ENCODE measurements at places on chromosomes 2 and 18. TPM values are rescaled to one million over a fixed set of nuclear protein-coding genes. Genes with fewer than 3 reads are reported as not detected.
A peak's percentile ranks its signal among the peaks of the same experiment; 100 is the strongest.

GRCh38 chr2:69454976-69455375 is 17.7 kb upstream of the NFU1 start:
- H3K27me3 ChIP-seq, result no peaks in the 10 kb centered on the region
- no peaks in the 10 kb centered on the region for H3K36me3 ChIP-seq
- no peak for DNase-seq
- no peak overlapping the region for H3K4me3 ChIP-seq
- H3K4me1 ChIP-seq, result no peaks in the 10 kb centered on the region

DNA sequence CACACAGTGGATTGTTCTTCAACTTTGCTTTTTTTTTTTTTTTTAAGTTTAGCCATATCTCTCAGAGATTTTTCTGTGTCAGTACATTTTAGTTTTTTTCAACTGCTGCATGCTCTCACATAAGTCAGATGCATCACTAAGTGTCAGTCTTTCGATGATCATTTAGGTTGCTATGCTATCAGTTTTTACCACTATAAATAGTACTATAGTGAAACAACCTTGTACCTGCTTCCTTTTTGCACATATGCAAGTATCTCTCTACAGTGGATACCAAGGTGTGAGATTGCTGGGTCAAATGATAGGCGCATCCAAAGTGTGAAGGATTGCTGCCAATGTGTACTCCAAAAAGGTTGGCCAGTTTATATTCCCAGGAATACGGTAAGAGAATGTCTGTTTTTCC is 33.5 kb upstream of the MAP4K3 start:
- no peaks in the 10 kb centered on the region for H3K4me1 ChIP-seq
- no peak overlapping the region for H3K27ac ChIP-seq
- no peak overlapping the region for H3K4me3 ChIP-seq
- no peaks in the 10 kb centered on the region for H3K36me3 ChIP-seq

CIB4 gene
- total RNA-seq, result not detected

GRCh38 chr18:48809365-48809764 is 141.4 kb downstream of the SMAD7 start:
- no peak overlapping the region for H3K27ac ChIP-seq
- H3K4me1 ChIP-seq, result peaks cover 36% of the 10 kb centered on the region
- no peak for DNase-seq
- no peak overlapping the region for H3K4me3 ChIP-seq
- H3K36me3 ChIP-seq, result no peaks in the 10 kb centered on the region
- H3K27me3 ChIP-seq, result no peaks in the 10 kb centered on the region

DNA sequence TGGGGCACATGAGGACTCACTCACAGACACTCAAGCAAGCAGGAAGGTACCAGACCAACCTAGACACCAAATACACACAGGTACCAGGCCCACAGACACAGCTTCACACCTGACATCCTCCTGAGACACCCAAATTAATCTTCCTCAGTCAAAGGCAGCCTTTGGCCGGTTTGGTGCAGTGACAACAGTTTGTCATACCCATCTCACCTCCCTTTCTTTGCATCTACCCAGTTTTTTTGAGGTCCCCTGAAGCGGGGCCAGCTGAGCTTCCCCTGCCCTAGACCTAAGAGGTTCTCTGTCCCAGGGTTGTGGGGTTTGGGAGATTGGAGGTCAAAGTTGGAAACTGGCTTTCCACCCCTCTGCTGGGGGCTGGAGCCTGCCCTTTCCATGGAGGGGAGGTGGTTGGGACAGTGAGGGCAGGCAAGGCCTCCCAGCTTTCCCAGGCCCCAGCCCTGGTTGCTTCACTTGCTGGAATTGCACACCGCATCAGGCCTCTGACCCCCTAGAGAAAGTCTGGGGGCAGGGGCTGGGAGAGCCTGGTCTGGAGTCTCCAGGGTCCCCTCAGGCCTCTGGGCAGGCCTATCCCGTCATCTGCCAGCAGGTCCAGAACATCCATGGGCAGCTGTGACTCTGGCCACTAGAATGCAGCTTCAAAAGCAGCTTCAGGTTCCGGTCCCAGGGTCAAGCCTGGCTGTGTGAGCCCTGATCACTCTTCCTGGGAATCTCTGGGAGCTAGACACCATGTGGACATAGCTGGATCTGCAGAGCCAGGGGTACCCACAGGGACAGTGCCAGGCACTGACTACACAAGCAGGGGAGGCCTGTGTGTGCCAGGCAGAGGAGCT is 12.5 kb upstream of the TEX261 start:
- H3K27ac ChIP-seq, result no peak overlapping the region
- no peak overlapping the region for H3K4me3 ChIP-seq
- DNase-seq, result no peak
- H3K36me3 ChIP-seq, result no peaks in the 10 kb centered on the region
- H3K27me3 ChIP-seq, result no peaks in the 10 kb centered on the region

GPR17 gene
- total RNA-seq, result not detected

ESPNL gene
- total RNA-seq, result not detected

DNA sequence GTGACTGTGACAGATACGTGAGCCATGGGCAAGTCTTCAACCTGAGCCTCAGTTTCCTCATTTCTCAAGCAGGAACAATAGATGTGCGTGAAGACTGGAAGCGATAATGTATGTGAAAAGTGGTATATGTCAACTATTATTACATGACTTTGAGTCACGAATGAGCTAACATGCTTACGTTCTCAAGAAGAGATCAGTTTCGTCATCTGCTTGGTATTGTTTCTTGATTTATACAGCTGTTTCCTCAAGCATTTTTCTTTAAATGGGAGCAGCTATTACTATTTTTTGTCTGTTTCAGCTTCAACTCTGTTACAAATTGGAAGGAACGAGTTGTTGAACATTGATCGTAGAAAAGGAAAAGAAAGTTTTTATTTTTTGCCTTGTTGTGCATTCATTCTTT is 48.5 kb upstream of the THOC1 start:
- H3K36me3 ChIP-seq, result no peaks in the 10 kb centered on the region
- no peak overlapping the region for H3K4me3 ChIP-seq
- no peaks in the 10 kb centered on the region for H3K27me3 ChIP-seq
- no peak for DNase-seq
- no peak overlapping the region for H3K27ac ChIP-seq

DNA sequence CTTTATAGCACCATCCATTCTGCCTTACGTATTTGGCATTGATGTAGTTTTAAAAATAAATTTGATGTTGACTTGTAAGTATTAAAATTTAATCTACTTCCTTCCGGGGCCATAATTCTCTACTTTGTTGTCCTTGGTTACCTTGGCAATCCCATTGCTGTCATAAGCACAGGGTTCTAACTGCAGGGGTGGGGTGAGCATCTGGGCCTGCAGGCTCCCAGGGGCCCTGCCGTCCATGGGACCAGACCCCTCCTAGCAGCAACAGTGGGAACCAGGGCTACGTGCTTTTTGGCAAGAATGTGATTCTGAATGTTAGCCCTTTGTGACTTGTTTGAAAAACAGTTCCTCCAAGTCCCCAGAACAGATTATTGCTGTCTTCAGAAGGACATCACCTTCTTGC is 4.9 kb downstream of the ASAP2 start:
- H3K27me3 ChIP-seq, result peaks cover 10% of the 10 kb centered on the region
- no peak overlapping the region for H3K4me3 ChIP-seq
- no peak overlapping the region for H3K27ac ChIP-seq
- H3K36me3 ChIP-seq, result no peaks in the 10 kb centered on the region

MYOM1 gene
- 5.8 TPM for total RNA-seq

RAPGEF4 gene
- total RNA-seq, result not detected

LRP1B gene
- total RNA-seq, result 0.05 TPM

FEV gene
- total RNA-seq, result not detected

DNA sequence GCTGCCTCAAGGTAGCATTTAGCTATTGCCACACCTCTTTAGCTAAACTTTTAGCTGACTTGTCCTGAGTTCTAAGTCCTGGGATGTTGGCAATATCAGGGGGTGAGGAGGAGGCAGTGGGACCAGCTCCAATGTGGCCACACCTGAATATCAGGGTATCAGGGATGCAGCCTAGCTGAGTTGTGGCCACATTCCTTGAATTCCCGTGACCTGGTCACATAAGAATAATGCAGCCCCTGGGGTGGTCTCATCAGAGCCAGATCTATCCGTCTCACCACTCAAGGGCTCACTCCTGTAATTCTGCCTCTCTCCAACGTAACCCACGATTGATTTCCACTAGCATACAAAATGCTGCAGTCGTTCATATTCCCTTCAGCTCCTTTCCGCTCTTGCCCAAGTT is 11.6 kb upstream of the TAF1B start:
- no peaks in the 10 kb centered on the region for H3K36me3 ChIP-seq
- no peak for DNase-seq
- H3K27ac ChIP-seq, result no peak overlapping the region
- no peak overlapping the region for H3K4me3 ChIP-seq
- H3K4me1 ChIP-seq, result no peaks in the 10 kb centered on the region

DNA sequence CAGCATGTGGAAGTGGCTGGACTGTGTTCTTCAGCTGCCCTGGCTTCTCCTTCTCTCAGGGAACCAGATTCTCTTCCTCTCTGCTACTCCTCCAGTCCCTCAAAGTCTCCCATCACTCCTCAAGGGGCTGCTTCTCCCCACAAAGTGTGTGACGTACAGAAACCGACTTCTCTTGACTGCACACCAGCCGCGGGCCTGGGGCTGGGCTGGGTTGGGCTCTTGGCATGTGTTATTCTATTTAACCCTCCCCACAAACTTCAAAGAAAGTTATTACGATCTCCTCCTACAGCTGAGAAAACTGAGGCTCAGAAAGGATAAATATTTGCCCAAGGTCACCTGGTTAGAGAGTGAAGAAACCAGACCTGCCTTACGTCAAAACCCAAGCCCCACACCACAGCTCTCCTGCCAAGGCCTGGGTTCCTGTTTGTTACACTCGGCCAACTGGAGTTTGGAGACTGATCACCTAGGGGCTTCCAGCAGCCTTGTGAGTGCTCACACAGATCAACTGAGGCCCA is 269.0 kb downstream of the TFCP2L1 start:
- DNase-seq, result no peak
- H3K4me1 ChIP-seq, result no peaks in the 10 kb centered on the region
- no peaks in the 10 kb centered on the region for H3K36me3 ChIP-seq
- H3K27me3 ChIP-seq, result no peaks in the 10 kb centered on the region
- no peak overlapping the region for H3K27ac ChIP-seq

DNA sequence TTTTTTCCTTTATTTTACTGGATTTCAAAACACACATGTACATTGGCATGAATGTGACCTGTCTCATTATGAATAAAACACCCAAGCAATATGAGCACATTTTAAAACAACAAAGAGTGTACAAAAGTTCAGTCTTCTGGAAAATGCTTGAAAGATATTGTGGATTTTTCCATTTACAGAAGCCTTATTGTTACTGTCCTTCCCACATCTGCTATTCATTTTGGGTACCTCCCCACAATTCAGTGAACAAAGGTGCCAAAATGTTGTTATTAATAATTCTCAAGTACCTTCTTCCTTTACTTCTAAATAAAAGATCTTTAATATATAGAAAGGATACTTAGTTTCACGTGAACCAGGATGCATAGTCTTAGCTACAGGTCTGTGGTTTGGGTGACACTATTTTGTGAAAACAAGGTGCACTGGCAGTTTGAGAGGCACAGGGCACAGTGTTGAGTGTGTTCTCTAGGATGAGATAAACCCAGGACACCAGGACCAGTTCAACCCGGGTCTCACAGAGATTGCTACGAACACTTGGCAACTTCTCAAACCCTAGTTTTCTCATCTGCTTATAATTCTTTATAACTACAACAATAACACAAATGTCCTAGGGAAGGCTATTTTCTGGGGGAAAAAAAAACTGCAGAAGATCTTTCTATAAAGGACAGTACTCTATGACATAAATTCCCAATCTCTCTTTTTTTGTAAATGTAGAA is 84.5 kb upstream of the GALNT5 start:
- H3K27ac ChIP-seq, result no peak overlapping the region
- no peaks in the 10 kb centered on the region for H3K4me1 ChIP-seq
- no peak overlapping the region for H3K4me3 ChIP-seq

GRCh38 chr18:58158008-58158407 is 114.0 kb downstream of the NEDD4L start:
- no peak overlapping the region for H3K4me3 ChIP-seq
- no peaks in the 10 kb centered on the region for H3K4me1 ChIP-seq
- H3K27me3 ChIP-seq, result no peaks in the 10 kb centered on the region

APOB gene
- not detected for total RNA-seq

DNA sequence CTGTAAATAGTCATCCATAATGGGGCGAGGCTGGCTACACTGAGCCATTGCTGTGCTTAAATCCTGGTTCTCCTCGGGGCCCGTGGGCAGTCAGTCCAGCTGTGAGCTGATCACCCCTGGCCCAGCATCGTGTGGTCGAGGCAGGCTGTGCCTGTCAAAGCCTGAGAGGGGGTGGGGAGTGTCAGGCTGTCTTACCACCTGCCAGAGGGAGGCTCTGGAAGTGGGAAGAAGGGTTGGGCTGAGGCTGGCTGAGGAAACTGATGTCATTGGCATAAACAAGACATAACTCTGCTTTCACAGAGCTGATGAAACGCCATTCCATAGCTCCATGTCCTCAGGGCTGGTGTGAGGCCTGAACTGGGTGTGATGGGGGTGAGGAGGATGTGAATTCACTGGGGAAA is 49.7 kb downstream of the KLHL29 start:
- H3K4me3 ChIP-seq, result no peak overlapping the region
- no peaks in the 10 kb centered on the region for H3K4me1 ChIP-seq
- no peaks in the 10 kb centered on the region for H3K36me3 ChIP-seq
- no peaks in the 10 kb centered on the region for H3K27me3 ChIP-seq

GRCh38 chr2:58951722-58952121 is 710.6 kb upstream of the FANCL start:
- no peaks in the 10 kb centered on the region for H3K4me1 ChIP-seq
- H3K27me3 ChIP-seq, result no peaks in the 10 kb centered on the region
- no peaks in the 10 kb centered on the region for H3K36me3 ChIP-seq
- no peak overlapping the region for H3K27ac ChIP-seq

ACOXL gene
- total RNA-seq, result not detected

MOB4 gene
- total RNA-seq, result 34.9 TPM

- no peak for DNase-seq
- H3K36me3 ChIP-seq, result no peaks in the 10 kb centered on the region
- no peaks in the 10 kb centered on the region for H3K4me1 ChIP-seq
- no peak overlapping the region for H3K4me3 ChIP-seq
- no peaks in the 10 kb centered on the region for H3K27me3 ChIP-seq
Measured at GRCh38 chr2:62055724-62056336, 140.1 kb upstream of the B3GNT2 start.

DNA sequence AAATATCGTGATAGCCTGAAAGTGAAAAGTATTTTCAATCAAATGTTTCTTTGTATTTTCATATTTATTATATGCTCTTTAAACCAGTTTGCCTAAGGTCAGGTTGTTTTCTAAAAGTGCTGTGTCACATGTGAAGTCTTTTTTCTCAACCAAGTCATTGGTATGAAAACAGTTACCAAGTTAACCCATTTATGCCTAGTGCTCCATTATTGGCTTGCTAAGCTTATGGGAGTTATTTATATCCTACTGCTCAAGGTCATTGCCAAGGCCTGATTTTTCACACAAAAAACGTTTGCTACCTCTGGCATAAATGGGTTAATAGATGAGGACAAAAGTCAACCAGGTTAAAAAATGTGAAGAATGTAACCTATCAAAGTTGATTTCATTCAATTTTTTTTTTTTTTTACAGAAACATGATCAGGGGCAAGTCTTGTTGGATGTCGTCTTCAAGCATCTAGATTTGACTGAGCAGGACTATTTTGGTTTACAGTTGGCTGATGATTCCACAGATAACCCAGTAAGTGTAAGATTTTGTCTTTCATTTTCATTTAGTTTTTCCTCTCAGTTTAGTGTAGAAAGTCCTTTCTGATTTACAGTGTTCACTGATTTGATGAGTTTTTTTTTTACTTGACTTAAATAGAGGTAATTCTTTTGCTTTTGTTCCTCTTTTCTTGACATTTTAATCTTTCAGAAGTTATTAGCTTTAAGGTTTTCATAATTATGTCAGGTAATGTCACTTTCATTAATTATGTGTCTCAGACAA is 102.6 kb downstream of the PTPN4 start:
- H3K4me1 ChIP-seq, result no peaks in the 10 kb centered on the region
- peak overlapping the region; percentile 38 for H3K27ac ChIP-seq
- no peak for DNase-seq
- H3K4me3 ChIP-seq, result no peak overlapping the region
- no peaks in the 10 kb centered on the region for H3K27me3 ChIP-seq

IL1RL2 gene
- total RNA-seq, result not detected

Data from natural killer cell (primary cell).